ENCODE measurements at places on chromosomes 3 and 15.

DNA sequence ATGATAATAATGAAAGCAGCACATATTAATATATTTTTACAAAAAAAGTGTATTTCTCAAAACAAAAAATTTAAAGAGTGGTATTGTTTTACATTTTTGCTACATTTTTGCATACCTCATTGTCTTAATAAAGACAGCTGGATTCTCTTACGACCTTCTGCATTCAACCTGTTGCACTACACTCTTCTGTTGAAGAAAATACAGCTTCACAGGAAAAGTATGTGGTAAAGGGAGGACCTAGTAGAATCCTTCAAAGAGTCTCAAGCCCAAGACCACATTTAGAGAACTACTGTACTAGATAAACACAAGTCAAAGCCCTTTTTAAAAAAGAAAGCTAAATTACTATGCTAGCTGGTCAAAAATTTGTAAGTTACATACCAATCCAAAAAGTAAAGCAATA lies 7.9 kb downstream of the ZNF280D start:
- no peak for DNase-seq

DNA sequence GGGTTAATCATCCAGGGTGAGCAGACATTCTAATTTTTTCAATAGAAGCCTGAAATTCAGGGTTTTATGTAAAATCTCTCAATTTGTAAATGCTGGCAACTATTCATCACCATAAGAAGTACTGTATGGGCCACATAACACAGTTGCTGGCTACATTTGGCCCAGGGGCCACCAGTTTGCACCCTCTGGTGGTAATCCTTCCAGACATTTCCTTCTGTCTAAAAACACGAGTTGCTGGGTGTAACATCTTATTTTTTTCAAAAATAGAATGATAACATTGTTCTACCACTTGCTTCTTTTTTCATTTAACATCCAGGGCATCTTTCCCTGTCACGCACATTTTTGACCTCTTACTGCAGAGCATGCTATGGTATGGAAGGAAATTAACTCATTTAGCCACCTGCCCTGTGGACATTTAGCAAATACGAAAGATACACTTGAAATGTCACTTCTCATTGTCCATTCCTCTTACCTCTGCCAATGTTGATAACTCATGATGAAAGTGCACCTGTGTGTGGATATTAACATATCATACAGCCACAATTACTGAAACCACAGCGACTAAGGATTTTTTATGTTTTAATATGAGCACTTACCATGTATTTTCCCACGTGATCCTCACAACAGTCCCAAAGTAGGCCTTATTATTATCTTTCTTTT lies 117.5 kb upstream of the ARHGEF3 start:
- DNase-seq = no peak

DNA sequence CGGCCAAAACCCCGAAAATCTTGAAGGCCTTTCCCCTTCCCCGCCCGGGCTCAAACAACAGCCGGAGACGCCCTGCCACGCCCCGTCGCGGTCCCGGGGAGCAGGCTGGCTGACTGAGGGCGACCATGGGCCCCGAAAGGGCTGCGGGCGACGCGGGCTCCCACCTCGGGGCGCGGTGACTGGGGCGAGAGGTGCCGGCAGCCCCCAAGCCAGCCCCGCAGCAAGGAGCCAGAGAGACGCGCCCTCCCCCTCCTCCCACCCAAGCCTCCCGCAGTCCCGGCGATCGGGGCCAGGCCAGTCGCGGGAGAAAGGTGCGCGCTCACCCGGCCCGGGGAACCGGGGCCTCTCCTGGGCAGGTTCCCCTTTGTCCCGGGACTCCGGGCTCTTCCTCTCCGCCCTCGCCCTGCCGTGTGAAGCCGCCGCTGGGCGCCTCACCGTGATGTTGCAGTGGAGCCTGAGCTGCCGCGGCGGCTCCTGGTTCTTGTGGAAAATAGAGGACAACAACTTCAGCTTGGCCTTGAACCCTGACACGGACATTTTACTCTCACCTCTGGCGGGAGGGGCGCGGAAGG lies 30.6 kb upstream of the ZSCAN2 start:
- no peak for DNase-seq

DNA sequence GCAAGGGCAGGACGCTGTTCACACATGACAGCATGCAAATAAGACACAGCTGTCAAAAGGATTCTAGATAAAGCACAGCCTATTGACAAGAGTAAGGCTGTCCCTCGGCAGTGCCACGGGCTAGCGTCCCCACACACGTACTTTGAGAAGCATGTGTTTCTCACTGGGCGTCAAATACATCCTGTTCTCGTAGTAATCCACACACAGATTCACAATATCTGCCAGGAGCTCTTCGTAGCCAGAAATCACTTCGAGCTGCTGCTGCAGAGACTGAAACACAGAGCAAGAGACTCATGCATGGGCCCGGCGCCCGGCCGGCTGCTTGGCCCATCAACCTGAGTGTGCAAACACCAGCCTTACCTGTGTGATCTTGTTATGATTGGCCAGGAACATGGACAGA lies 41.1 kb downstream of the CYFIP1 start:
- no peak for DNase-seq

DNA sequence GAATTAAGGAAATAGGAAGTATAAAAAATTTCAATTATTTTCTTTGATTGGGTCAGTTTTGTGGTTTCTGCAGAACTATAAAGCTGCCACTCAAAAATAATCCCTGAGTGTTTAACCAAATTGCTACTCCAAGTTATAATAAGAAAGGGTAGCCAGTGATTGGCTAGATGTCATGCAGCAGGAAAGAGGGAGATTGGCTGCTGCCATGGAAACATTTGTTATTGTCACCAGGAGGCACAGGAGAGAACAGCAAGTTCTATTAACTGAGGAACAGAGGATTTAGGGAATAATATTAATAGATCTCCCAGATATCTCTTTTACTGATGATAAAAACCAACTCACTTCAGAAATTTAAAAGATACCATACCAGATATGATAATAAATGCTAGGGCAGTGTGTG lies 42.6 kb downstream of the CLDN1 start:
- no peak for DNase-seq

- no peak for DNase-seq
Measured at GRCh38 chr15:85771271-85771670, 23.5 kb downstream of the KLHL25 start.

GRCh38 chr3:169454060-169454317 lies 209.5 kb downstream of the MECOM start:
- no peak for DNase-seq

DNA sequence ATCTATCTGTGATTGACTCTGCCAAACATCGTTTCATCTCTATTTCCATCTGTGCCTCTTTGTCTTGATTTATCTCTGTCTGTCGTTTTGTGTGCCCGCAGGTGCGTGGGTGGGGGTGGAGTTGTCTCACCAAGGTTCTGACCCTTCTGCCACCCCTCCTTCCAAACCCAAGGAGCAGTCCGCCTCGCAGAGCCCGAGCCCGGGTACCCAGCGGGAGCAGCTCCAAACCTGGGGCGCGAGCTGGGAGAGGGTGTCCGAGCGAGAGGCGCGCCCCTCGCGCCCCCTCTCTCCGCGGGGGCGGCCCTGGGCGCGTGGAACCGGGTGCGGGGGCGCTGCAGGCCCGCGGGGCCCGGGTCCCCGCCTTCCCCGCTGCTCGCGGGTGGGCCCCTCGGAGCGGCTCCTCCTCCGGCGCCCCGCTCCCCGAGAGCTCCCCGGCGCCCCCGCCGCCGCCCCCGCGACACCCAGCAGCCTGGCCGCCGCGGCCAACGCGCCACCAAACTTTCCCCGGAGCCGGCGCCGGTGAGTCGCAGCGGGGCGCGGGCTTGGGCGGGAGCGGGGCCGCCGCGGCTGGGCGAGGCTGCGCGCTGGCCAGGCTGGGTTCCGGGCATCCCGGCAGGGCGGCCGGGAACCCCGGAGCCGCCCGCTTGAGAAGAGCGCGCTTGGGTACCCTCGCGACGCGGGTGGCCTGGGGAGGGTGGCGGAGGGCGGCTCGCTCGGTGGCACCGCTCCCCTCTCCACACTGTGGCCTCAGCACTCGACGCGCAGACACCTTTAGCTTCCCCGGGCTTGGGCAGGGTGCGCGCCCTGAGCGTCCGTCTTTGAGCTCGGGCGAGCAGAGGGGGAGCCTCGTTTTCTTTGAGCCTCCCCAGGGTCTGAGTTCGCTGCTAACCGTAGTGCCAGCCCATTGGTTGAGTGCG lies at the start of gene HRH1:
HRH1 (plus strand) TSS at position 458 of the 917 bp plus-strand sequence. CDS start 104,545 bp downstream, outside the sequence.
- no peak for DNase-seq

GRCh38 chr15:60093273-60094067 lies 89.4 kb downstream of the FOXB1 start:
- peak; percentile 15 for DNase-seq

DNA sequence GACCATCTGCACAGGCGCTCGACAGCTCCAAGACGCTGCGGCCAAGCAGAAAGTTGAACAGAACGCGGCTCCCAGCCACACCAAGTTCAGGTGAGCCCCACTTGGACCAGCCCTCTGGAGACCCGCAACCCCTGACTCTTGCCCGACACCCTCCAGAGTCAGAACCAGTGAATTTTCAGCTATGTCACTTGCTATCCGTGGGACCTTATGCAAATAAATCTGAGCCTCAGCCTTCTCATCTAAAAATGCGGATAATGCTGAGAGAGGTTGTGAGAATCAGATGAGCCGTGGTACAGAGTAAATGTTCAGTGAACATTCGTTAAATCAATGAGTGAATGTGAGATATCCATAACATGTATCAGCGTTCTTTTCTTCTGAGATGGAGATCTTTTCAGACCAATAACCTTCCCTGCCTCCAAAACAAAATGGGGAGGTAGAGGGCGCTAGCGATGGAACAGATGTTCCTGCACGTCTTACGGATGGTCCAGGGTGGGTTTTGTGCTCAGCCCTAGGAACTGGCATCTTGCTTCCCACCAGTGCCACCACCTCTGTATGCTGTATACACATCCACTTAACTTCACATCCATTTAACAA lies 524 bp downstream of the MRPS11 start:
- peak; percentile 29 for DNase-seq

DNA sequence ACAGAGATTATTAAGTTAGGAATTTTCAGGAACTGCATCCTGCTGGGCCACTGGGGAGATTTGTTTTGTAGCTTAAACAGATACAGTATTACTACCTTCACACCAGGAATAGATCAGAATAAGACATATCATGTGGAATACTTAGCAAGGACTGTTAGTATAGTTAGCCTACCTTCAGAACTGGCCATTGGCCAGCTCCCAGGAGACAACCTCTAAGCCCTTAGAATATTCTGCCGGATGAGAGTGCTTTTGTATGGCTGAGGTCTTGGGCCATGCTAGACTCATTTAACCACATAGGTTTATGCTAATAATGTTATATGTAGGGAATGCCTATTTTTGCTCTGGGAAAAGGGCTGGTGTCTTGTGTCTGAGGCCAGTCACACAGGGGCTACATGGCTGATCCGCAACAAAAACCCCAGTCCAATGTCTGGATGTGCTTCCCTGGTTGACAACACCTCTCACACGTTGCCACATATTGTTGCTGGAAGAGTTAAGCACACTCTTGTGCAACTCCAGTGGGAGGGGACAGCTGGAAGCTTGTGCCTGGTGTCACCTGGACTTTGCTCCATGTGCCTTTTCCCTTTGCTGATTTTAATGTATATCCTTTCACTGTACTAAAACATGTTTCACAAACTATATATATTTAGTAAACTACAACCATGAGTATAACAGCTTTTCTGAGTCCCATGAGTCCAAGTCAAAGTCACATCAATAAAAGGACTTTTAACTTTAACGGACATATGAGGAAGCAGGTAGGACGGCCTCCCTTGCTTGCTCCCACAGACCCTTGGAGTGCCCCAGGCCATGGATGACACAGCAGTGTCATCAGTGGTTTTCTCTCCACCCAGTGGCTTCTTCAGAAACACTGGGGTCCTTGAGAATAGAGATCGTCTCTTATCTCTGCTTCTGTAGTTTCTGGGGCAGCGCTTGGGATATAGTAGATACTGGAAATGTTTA lies 118.0 kb upstream of the C3orf80 start:
- no peak for DNase-seq

GRCh38 chr15:94335616-94336015 lies 104.3 kb downstream of the MCTP2 start:
- no peak for DNase-seq

DNA sequence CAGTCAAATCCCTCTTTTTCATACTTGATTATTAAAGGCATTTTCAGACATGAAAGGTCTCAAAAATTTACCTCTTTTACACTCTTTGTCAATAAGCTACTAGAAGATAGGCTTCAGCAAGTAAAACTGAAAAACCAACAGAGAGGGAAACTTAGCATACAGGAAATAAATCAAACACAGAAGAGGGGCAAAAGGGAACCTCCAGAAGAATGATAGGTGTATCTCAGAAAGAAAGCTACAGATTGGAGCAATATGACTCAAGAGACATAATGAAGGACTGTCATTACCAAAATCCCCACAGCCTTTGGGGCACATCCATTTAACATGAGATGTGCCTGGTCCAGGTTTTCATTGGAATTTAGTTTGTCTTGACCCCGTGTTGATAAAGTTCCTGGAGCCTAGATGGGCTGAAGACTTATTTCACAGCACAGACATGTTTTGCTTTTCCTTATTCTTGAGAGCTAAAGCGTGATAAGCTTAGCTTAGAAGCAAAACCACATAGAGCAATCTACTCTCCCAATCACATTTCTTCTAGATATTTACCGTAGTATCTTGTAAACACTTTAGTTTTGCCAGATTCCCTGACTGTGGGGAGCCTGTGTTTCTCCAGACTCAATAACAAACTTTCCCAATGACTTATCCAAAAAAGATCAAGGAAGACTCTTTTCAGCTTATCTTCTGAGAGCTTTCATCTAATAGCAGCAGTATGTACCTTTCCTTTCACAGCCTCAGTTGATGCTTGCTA lies 11.7 kb downstream of the LRRFIP2 start:
- DNase-seq = no peak

- no peak for DNase-seq
Measured at GRCh38 chr15:83014205-83014653, 2.8 kb upstream of the C15orf40 start.

- peak; percentile 26 for DNase-seq
Measured at GRCh38 chr3:107710851-107711250, 188.1 kb downstream of the BBX start.

Measured in fibroblast of lung (primary cell).